Fibroblast of skin of abdomen (primary cell): ENCODE measurements at places on chromosomes 3 and 15.

GRCh38 chr3:173970281-173970680 lies 572.7 kb downstream of the NLGN1 start:
- peak; percentile 64 for DNase-seq

- peak; percentile 42 for DNase-seq
Observed at GRCh38 chr3:60948488-60948887, 302.8 kb downstream of the FHIT start.

- no peak for DNase-seq
Observed at GRCh38 chr3:192433704-192434103, 293.6 kb downstream of the FGF12 start.

- DNase-seq, result peak; percentile 94
Observed at GRCh38 chr3:184399410-184399809, 19.6 kb downstream of the CHRD start.

DNA sequence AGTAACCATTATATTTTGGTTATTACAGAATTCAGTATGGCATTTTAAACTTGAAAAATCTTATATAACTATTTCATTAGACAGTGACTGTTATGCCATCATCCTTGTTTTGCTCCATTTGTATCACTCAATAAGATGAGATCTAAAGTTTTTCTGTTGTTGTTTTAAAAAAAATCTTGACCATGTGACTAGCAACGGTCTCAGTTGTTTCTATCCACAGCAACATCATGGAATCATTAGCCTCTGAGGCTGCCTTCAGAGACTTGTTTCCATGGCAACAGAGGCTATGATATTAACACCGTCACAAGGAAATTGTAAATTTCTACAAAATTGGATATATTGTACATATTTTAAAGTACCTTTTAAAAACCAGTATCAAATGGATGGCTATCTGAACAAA lies 129.8 kb downstream of the DLG1 start:
- DNase-seq, result peak; percentile 51

DNA sequence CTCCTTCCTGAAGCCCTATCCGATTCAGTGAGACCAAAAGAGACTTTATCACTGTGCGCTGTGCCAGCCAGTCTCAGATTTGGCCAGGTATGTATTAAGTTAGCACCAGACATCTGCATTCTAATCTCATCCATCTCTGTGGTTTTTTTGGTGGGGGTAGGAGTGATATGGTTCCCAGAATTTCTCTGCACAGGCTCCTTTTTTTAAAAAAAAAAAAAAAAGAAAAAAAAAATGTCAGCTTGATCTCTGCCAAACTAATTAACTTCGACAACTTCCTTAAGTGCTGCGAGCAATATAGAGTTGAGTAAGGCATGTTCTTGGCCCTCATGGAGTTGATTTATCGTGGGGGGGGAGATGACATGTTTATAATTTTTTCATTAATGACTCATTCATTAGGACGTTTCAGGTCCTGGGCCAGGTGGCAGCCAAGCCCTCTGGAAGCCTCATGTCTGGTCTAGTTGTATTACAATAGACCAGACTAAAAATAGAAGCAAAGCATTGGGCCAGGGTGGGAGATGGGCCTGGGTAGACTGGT lies 12.9 kb downstream of the SLCO3A1 start:
- DNase-seq, result peak; percentile 57

DNA sequence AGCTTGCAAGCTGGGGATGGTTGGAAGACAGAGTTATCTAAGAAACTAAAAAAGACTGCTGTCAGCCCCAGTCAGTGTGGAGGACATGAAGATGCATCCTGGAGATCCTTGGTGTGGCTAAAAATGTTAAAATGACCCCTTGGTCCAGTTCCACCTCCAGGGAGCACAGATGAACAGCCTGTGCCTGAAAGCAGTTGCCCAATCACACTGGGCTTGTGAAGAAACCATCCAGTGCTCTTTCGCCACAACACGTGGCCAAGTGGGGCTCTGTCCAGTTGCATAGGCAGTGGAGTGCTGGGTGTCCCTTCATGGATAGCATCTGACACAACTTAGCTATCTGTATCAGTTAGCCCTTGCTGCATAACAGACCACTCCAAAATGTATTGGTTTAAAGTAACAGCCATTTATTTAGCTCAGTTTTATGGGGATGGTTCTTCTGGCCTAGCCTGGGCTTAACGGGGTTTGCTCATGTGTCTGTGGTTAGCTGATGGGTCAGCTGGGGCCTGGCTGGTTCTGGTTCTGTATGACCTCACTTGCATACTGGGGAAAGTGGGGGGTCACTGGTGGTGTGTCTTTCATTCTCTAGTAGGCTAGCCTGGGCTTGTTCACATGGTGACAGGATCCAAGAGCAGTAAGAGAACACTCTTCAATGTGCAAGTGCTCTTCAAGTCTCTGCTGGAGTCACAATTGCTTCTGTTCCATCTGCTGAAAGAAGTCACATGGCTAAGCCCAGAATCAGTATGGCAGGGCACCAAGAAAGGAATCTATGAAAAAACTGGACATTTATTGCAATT lies 226.2 kb downstream of the PDCD6IP start:
- DNase-seq, result no peak

DNA sequence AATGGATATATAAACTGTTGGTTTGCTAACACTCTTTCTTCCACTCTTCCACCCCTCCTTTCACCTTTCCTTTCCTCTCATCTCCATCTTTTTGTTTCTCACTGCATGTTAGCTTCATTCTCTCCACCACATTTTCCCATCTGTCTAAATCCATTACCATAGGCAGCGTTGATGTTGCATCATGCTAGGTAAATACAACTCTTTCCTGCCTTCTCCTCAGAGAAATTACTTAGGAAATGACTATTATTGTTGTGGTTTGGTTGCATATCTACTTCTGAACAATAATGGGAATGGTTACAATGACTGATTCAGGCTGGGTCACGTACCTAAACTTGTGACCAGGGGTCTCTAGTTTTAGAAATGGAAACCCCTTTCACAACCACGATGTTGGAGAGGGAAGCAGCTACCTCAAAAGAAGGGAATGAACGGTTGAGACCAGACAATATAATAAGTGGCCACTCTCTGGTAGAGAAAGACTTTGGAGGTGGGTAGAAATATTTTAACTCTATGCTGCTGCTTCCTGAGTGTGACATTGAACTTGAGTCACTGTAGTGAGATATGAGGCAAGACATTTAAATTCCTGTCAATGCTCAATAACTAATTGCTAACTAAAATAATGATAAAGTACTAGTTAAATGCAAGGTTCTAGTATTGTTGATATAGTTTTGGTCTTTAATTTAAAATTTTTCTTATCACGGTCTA lies 314.1 kb upstream of the TGFBR2 start:
- DNase-seq, result peak; percentile 80

DNA sequence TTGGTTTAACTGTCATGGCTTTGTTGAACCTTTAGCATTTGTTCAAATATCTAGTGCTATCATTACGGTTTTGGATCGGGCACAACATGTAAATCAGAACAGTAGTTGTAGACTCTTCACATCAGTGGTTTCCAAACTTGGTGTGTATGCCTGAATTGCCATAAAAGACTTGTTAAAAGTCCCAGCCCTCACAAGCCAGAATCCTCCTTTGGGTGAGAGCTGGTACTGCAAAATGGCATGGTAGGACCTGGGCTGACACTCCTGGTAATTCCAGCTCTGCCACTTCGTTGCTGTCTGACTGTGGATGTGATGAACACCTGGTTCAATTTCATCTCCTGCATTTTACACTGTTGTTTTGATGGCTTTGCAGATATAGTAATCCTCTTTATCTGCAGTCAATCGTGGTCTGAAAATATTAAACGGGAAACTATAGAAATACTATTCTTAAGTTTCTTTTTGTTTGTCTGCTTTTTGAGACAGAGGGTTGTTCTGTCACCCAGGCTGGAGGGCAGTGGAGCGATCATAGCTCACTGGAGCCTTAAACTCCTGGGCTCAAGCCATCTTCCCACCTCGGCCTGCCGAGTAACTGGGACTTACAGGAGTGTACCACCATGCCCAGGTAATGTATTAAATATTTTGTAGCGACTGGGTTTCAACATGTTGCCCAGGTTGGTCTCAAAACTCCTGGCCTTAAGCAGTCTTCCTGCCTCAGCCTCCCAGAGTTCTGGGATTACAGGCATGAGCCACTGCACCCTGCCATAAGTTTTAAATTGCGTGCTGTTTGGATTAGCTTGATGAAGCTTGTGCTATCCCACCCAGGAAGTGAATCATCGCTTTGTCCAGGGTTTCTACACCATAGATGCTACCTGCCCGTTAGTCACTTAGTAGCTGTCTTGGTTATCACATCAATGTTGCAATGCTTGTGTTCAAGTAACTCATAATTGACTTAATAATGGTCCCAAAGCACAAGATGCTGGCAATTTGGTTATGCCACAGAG lies 61.6 kb downstream of the RAB7A start:
- DNase-seq, result no peak

DNA sequence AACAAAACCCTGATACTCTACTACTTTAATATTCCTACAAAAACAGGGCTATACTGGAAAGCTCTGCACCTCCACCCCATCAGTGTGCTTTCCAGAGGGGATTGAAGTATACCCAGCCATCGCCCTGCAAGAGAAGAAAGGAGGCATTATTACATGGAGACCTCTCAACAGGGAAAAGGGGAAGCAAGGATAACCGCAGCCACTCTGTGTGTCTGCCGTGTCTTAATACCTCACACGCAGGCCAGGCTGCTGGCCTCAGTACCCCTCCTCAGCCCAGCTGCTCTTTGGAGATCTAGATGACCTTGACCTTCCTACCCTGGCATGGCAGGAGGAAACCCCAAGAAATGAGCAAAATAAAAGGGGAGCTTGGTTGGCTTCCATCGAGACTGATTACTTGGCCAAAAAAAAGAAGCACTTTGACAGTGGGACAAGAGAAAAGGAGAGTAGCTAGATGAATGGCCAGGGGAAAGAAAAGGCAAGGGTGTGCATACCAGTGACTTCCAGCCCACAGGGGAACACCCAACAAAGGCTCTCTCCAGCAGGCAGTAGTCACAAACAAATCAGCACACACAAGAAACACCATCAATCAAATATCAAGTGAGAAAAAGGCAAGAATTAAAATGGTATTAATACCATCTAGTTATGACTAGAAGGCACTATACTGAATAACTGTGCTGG lies 129.4 kb downstream of the STT3B start:
- DNase-seq, result no peak

- no peak for DNase-seq
Observed at GRCh38 chr3:196414469-196414868, 17.8 kb downstream of the UBXN7 start.

GRCh38 chr3:141441381-141442364 lies 45.2 kb upstream of the RASA2 start:
- peak; percentile 81 for DNase-seq

GRCh38 chr3:55579496-55579895 lies 92.4 kb upstream of the WNT5A start:
- DNase-seq, result peak; percentile 32

DNA sequence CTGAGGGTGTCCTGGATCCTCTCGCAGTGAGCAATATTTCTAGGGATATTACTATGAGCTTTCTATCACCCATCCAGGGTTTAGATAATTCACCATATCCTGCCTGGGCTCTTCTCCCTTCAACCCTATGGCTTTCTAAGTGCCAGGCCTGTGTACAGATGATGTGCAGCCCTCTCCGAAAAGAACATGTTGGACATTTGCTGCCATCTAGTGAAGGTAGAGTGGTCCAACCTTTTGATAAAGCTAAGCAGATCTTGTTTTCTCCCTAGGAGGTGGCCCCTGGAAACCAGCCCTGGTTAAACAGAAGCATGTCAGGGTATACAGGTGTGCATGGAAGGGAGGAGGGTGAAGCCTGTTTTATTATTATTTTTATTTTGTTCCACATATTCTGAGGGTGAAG lies 27.9 kb upstream of the SCN10A start:
- peak; percentile 52 for DNase-seq

- peak; percentile 70 for DNase-seq
Observed at GRCh38 chr3:138089091-138089490, 26.3 kb downstream of the DZIP1L start.

DNA sequence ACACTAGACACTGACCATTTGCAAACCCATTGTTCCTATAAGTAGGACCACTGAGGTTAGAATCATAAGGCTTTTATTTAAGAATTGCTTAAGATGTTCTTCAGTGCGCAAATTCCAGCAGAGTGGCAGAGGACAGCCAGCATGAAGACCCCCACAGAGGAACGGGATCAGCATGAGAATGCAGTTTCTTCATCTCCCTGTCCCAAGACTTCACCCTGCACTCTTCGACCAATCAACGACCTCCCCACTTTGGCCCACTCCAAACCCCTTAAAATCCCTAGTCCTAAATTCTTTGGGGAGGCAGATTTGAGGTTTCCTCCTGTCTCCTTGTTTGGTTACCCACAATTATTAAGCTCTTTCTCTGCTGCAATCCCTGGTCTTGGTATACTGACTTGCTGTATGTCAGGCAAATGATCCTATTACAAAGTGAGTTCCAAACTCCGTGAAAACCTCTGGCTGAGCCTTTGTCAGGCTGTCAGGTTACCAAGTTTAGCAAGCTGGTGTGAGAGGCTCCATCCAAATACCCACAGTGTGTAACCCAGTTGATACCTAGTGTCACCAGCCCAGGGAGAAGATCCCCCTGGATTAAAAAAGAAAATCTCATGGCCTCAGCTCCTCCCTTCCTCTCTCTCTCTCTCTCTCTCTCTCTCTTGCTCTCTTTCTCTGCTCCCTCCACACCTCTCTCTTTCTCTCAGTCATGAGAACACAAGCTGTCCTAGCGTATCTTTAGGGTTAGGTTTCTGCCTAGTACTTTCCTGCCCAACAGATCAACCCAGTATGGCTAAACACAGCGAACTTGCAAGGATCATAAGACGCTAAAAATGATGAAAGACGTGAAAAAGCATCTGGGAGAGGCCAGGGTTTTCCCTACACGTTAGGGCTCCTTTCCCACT lies 15.8 kb upstream of the RBSN start:
- DNase-seq, result no peak

DNA sequence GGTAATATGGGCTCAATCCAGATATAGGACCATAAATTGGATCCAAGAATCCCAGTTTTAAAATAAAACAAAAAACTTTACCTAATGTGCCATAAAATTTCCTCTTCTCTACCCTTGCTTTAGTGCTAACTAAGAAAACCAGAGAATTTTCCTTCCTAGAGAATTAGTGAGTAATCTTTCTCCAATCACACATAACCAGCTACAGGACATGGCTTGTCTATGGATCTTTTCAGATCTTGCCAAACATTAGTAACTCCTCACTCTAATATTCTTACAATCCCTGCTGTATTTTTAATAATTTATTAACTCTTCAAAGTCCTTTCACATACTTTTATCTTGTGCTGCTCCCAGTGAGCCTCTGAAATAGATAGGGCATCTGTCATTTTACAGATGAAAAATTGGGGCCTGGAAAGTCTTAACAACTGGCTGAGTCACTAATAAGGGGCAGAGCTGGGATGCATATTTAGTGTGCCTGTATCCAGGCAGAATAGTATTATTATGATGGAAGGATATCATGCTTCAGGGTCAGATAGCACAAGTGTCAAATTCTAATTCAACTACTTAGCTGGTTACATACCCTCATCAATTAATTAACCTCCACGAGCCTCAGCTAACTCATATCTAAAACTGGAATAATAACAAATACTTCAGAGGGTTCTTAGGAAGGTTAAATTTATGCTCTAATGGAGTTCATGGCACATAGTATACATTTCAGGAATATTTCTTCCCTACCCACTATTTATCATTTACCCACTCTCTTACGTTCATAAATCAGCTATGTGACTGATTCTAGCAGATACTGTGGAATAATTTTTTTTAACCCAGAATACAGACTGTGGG lies 5.6 kb downstream of the ZBED2 start:
- DNase-seq, result peak; percentile 30
